Pulmonary artery endothelial cell (primary cell): ENCODE measurements at places on chromosomes 3 and 15. TPM values are rescaled to one million over a fixed set of nuclear protein-coding genes. Genes with fewer than 3 reads are reported as not detected.

DNA sequence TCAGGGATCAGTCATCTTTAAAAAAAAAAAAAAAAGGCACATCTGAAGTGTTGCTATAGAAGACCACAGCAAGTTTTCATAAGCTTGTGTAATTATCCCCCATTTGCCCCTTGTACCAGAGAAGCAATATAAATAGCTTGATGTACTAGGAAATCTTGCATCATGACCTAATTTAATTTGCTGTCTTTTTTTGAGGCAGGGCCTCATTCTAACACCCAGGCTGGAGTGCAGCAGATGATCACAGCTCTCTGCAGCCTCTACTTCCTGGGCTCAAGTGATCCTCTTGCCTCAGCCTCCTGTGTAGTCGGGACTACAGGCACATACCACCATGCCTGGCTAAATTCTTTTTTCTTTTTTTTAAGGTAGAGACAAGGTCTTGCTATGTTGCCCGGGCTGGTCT lies 88.7 kb downstream of the ARIH1 start:
- DNase-seq: no peak

The STRA6 gene
- total RNA-seq: not detected in 2 replicates

The WDR93 gene
- total RNA-seq: under 0.01 and 0.07 TPM in 2 replicates

DNA sequence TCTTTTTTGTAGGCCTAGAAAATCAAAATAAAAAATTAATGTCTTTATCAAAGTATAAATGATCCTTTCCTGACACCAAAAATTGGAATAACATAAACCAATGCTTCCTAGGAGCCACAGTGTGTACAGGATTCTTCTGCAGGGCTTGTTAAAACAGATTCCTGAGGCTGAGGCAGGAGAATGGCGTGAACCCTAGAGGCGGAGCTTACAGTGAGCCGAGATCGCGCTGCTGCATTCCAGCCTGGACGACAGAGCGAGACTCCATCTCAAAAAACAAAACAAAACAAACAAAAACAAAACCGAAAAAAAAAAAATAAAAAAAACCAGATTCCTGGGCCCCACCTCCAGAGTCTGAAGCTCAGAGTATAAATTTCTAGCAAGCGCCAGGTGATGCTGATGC lies 78.0 kb downstream of the PEX5L start:
- DNase-seq: no peak

GRCh38 chr3:140316868-140317400 lies 360.9 kb upstream of the TRIM42 start:
- DNase-seq: no peak

The C2CD4B gene
- 9.2 and 32.5 TPM in 2 replicates for total RNA-seq

DNA sequence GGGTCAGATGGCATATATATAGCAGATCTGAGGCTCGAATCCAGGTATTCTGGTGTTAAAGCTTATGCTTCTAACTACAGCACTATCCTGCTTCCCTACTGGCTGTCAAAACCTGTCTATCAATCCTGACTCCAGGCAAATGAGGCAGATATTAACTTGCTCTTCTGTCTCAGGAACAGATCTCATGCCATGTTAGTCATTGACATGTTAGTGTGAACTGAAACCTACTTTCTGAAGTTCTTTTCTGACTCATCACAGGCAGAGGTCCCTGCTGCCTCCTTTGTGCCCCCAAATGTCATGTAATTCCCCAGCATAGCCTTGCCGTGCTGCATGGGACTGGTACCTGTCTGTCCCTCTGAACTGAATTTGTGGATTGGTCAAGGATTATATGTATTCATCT lies 125.0 kb upstream of the SMAD3 start:
- DNase-seq: no peak

- no peak for DNase-seq
Observed at GRCh38 chr15:70083418-70083817, 14.3 kb downstream of the TLE3 start.

The SAMD7 gene
- total RNA-seq: not detected in 2 replicates
